GM23338 (cell line): ENCODE measurements at places on chromosomes 12 and 14. TPM values are rescaled to one million over a fixed set of nuclear protein-coding genes. Genes with fewer than 3 reads are reported as not detected.

DNA sequence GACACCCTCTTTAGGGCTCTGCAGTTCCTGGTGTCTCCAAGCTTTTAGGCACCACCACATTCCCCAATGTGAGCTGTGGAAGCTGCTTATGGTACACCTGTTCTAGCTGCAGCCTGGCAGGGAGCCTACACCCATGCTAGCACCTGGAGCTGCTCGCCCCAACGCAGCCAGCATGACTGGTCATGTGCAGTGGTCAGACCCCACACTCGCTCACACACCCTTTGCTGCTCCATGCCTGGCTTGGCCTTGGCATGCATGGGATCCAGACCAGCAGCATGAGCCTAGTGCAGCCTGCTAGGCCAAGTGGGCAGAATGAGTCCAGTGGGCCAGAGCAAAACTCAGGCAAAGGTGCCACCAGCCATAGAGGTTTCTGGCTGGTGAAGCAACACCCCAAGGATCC, 86.4 kb upstream of the OSBPL8 start:
- DNase-seq = no peak
- no peaks in the 10 kb centered on the region for H3K36me3 ChIP-seq
- no peaks in the 10 kb centered on the region for H3K4me1 ChIP-seq

DNA sequence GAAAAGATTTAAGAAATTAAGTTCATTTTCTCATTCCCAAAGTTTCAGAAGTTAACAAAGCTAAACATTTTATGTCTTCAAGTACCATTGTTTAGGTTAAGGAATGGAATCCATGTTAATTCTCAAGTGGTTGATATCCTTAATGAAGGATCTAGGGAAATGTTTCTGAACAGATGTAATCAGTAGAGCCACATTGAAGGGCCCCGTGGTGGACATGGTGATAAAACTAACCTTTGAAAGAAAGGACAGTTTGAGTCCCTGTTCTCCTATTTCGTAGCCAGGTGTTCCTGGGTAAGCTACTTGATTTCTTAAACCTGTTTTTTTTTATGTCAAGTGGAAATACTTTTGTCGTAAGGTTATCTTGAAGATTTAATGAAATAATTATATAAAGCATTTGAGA, 4.6 kb downstream of the PPM1A start:
- peaks cover 37% of the 10 kb centered on the region for H3K4me1 ChIP-seq
- no peaks in the 10 kb centered on the region for H3K27me3 ChIP-seq
- H3K27ac ChIP-seq = no peak overlapping the region
- DNase-seq = peak; percentile 11

MORN3 gene
- 0.14 and 0.47 TPM in 2 replicates for total RNA-seq

DNA sequence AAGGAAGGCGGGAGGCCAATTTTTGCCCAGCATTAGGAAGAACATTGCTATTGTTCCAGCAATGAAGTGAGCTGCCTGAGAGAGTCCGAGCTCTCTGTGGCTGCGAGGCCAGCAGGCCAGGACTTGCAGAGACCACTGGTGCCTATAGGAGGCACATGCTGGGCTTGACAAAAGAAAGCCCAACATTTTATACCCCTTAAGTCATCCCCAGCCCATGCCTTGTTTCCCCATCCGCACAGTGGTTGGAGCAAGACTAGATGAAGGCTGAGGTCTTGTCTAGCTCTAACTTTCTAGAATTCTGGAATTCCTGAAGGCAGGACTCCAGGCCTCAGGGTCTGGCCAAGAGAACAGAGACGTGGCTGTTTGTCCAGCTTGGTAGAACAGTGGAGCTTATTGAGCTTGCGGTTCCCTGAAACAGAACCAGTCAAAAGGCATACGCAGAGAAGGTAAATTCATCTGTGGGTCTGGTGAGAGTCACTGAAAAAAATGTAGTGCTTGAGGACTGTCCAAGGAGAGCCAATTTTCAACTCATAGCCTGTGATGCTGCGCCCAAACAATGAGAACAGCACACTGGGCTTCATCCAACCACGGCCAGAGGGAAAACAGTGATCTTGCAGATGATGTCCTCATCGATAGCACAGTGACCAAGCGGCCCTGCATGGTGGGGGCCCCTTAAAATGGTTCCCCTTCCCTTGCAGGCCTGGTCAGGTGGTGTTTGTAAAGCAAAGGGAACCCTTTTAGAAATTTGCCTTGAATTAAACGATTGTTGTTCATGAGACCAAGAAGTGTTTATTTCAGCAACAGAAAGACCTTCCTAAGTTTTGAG, 27.1 kb upstream of the COL2A1 start:
- no peak overlapping the region for H3K27ac ChIP-seq
- peaks cover 7% of the 10 kb centered on the region; the same call in 1 of the 2 replicates for H3K4me1 ChIP-seq
- H3K36me3 ChIP-seq = no peaks in the 10 kb centered on the region
- no peak overlapping the region for H3K4me3 ChIP-seq
- H3K27me3 ChIP-seq = peaks cover 100% of the 10 kb centered on the region

KRT5 gene
- total RNA-seq = not detected in 2 replicates

RNASE3 gene
- total RNA-seq = not detected in 2 replicates

DNA sequence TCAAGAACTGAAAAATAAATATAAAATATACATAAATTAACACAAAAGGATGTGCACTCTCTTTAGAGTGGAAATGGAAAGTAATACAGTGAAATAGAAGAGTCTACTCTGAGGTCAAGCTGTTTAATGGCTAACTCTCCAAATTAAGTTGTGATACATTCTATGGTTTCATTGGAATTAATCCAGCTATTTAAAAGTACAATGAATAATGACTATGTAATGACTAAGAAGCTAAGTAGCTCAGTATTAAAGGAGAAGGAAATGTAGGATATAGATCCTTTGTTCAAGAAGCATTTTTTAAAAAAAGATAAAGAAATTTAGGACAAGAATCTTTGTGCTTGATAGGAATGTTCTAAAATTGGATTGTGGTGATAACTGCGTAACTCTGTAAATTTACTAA, 85.3 kb downstream of the LRP6 start:
- no peaks in the 10 kb centered on the region for H3K27me3 ChIP-seq
- no peak overlapping the region for H3K4me3 ChIP-seq
- no peaks in the 10 kb centered on the region for H3K4me1 ChIP-seq
- peaks cover 10% of the 10 kb centered on the region for H3K36me3 ChIP-seq

MYO1H gene
- not detected in 2 replicates for total RNA-seq

DNA sequence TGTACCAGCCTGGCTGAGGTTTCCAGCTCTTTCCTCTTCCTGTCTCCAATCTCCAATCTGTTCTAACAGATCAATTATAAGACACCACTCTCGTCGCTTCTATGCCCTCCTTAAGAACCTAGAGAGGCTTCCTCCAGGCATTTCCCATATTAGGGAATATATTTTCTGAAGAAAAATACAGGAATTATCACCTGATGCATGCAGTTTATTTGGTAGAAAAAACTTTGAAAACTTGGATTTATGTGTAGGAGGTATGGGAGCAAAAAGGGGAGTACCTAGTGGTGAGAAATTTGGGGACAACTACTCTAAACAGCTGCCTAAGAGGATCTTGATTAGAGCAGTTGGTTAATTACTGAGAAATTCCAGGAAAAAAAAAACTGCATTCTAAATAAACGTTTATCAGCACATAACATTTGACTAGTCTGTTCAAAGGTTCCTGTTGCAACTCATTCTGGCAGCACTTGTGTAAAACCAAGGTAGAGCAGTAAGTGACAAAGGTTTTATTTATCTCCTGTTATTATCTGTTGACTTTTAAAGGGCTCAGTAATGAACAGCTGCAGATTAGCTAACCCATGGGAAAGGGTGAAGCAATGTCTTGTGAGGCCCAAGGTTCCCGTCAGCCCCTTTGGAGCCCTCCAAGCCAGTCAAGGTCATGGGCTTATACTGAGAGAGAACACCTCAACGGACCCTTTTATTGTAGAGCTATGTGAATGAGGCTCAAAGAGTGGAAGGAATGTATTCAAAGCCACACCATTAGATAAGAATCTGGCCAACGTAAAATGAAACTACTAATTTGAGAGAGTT, 36.4 kb upstream of the NR1H4 start:
- no peak overlapping the region for H3K4me3 ChIP-seq
- no peak overlapping the region for H3K27ac ChIP-seq
- H3K27me3 ChIP-seq = no peaks in the 10 kb centered on the region
- no peaks in the 10 kb centered on the region for H3K36me3 ChIP-seq
